ENCODE measurements at places on chromosomes 6 and 20.

GRCh38 chr6:161561908-161562307, 288.0 kb upstream of the AGPAT4 start:
- no peak for DNase-seq

DNA sequence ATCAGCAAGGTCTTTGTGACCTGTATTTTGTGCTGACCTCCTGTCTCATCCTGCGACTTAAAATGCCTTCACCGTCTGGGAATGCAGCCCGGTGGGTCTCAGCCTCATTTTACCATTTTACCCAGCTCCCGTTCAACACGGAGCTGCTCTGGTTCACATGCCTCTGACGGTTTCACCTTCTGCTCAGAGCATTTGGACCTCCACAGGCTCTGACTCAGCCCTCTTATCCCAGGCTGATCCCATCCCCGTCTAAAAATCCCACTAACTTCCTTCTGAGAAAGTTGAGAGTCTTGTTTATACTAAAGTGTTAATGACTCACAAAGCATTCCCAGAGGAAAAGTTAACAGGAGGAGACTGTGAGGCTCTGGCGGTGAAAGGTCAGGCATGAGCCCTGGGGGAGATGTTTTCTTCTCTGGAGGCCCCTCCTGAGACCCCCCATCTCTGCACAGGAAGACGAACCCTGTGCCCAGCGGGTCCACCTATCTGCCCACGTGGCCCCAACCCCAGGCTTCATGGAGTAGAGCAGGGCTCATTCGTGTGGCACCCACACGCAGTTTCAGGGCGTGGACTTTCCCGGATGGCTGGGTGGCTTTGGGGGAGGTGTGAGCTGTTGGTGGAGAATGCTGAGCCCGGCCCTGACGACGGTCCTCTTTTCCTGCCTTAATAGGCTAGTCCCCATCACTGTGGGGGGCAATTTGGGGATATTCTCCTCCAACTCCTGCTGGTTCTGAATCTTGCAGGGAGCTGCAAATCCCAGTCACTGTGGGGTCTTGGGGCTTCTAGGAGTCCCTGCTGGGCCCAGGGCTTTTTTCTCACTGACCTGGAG, 3.3 kb upstream of the BIRC7 start:
- DNase-seq: no peak

DNA sequence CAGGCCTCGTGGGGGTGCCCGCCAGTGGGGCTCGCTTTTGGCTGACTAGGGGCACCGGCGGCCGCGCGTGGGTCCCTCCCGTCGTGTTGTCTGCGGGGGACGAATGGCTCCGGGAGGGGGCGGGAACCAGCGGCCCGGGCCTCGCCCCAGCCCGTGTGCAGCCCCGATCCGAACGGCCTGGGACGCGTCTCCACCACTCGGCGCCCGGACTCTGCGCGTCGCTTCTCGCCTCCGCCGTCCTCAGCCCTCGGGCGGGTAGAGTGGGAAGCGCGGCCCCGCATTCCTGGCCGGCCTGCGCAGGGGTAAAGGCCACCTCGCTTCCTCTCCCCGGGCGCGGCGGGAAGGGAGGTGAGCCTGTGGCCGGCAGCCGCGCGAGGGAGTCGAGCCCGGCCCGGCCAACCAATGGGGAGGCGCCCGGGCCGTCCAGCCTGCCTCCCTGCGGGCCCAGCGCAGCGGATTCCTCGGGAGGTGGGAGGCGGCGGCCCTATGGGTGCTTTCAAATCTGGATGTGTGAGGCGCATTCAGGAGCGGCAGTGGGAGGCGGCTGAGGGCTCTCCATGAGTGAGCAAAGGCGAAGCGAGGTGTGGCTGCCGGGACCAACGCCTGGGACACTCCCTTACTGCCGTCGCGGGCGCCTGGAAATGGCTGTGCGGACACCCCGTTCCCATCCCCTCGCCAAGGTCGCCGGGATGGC, 1.1 kb upstream of the ZBTB46 start:
- no peak for DNase-seq

GRCh38 chr6:158631678-158632537, 12.6 kb downstream of the DYNLT1 start:
- no peak for DNase-seq

Measured in cerebellar nuclear complex (tissue), 1 donor.